ENCODE measurements at places on chromosomes 2 and 18. TPM values are rescaled to one million over a fixed set of nuclear protein-coding genes. Genes with fewer than 3 reads are reported as not detected.

DNA sequence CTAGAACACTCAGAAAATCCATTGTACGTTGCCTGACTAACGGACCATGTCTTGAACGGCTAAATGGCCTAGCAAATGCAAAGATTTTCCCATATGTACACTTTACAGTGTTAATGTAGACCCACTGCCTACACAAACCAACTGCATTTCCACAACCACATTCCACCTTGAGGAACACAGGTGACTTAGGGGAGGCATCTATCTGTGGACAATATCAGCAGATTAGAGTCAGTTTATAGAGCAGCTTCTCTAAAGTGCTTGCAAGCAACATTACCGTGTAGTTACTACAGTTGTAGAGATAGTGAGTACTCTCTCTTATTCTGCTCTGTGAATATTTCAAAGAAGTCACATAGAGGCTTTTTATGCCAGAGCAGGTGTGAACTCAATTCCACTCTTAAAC, 139.6 kb downstream of the TCF4 start:
- no peak for DNase-seq

GRCh38 chr2:168350380-168350779, 103.0 kb upstream of the STK39 start:
- no peak for DNase-seq

GRCh38 chr2:192500550-192501200, 305.9 kb upstream of the TMEFF2 start:
- no peak for DNase-seq

Gene ATP8B1
- 115 TPM for total RNA-seq

DNA sequence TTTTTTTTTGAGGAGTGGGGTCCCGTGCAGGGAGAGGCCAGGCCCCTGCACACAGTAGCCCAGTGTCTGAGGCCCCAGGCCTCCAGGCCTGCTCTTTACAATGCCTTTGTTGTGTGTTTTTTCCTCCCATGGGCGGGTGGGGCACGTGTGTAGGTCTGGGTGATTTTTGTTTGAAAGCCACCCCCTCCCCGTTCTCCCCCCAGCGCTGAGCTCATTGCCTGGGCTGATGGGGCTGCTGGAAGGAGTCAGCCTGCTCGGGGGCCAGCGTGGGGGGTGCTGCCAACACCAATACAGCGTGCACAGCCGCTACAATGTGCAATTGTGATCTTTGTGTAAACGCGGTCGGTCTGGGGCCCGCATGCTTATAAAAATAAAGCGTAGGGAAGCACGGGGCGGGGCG, 142.7 kb downstream of the DYSF start:
- no peak for DNase-seq

- DNase-seq = peak; percentile 55
Measured at GRCh38 chr18:60053747-60054304, 154.0 kb downstream of the PMAIP1 start.

DNA sequence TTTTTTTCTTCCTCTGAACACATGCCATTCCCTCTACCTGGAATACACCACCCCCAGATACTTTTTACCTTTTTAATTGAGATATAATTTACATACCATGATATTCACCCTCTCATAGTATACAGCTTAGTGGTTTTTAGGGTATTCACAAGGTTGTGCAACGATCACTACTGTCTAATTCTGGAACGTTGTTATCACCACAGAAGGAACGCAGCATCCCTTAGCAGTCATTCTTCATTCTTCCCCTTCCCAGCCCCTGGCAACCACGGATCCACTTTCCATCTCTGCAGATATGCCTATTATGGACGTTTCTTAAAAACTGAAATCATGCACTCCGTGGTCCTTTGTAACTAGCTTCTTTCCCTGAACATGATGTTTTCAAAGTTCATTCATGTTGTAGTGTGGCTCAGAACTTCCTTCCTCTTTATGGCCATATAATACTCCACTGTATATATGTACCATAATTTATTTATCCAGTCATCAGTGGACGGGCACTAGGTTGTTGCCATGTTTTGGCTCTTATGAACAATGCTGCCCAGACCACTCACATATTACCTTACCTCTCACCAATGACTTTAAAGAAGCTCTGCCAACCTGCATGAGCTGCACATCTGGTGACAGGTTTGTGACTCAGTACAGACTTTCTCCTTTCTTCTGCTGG, 168.9 kb downstream of the CTIF start:
- DNase-seq = no peak

Measured in Peyer's patch (tissue), 4 donors.